Activated CD4-positive, alpha-beta T cell treated with anti-CD3 and anti-CD28 coated beads, Interleukin-2, amount 50 U/mL, for 24 hours (primary cell): ENCODE measurements at places on chromosomes 5 and 9.

- no peak for DNase-seq
Measured at GRCh38 chr9:28707616-28708015, 1134.3 kb upstream of the C9orf72 start.

DNA sequence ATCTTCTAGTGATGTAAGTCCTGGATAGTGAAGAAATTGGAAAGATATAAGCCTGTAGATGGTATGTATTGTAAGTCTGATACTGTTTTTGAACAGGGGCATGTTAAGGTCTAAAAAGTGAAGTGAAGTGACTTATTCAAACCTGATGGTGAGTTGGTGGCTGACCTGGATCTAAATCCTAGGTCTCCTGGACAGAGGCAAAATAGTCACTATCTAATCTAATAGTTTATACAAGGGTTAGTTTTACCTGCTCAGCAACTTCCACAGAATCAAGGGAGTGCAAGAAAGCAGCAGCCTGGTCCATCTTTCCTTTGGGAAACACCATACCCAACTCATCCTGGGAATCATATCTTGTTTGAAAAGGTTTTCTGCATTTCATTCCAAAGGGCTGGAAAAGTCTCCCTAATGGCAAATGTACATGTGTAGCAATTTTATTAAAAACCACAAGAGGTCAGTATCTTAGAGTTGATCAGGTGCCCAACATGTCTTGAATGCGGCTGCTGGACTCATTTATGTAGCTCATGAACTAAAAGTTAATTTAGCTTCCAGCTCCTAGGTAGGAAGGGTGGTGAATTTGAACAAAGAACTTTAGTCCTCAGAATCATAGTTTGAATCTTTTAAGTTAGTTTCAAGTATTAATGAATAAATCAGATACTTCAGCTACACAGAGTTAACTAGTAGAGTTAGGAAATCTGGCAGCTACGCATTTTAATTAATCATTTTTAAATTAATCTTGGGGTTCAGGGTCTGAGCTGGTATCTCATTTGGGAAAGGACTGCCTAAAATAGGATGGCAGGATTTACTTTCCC, 26.0 kb downstream of the SKP2 start:
- DNase-seq, result no peak

GRCh38 chr9:125949703-125950460, 202.7 kb downstream of the PBX3 start:
- no peak for DNase-seq

GRCh38 chr5:171207256-171207847, 101.7 kb upstream of the TLX3 start:
- DNase-seq, result no peak

DNA sequence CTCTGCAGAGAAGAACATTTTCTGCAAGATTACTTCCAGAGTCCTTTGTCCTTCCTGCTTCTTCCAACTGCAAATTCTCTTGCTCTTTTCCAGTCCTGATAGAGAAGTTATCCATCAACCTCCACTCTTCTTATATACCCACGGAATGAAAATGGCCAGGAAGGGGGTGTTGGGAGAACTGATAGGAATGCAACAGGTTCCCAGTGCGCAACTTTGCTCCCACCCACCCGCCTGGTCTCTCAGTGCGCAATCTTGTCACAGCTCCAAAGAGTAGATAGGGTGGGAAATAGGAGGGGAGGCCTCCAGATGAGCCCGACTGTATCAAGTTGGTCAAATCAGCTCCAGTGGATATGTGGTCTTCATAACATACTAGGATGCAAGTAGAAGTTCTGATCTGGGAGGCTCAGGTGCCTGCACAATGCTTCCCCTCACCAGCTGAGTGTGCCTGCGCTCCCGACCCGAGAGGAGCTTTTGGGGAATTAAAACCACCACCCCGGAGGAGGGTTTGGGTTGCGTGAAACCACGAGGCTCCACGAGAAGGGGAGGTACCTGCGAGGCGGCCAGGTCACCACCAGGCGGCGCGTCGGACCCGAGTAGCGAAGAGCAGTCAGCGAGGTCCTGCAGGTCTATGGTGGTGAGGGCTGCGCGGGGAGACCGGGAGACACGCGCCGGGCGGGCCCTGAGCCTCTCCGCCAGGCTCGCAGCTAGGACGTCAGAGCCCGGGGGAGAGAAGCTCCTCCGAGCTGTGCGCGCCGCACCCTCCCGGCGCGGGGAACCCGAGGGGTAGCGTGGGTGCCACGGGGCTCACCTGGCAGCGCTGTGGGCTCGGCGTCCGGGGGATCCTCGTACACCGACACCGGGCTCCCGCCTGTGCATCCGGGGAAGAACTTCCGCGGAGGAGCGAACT, 835 bp downstream of the MCIDAS start:
- DNase-seq, result no peak

DNA sequence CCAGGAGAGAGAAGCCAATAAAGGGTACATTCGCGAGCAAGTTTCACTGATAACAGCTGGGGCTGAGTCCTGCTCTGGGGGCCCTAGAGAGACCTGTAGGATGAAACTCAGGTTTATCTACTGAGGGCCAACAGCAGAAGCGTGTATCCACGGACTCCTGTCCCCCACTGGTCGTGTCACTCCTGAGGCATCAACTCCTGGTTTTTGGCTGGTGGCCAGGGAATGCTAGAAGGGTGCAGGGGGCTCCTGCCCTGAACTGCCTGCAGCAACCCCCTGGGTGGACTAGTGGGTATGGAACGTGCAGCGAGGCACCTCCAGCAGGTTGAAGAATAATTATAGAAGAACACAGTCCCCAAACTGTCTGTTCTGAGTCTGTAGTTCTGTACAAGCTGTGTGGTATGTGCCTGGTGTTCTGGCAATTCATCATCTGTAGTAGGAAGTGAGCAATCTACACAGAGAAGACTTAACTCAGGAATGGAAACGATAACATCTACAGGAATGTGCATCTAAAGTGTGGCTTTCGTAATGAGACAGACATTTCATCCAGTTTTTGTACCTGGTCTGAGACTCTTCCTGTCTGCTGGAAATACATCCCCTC, 64.5 kb upstream of the GNA14 start:
- DNase-seq, result no peak

- no peak for DNase-seq
Measured at GRCh38 chr5:173807181-173807655, 80.9 kb upstream of the CPEB4 start.

GRCh38 chr9:133635533-133636531, at the start of gene DBH:
DBH (plus strand) TSS chr9:133636363; CDS start chr9:133636372, 9 bp downstream.
- no peak for DNase-seq

DNA sequence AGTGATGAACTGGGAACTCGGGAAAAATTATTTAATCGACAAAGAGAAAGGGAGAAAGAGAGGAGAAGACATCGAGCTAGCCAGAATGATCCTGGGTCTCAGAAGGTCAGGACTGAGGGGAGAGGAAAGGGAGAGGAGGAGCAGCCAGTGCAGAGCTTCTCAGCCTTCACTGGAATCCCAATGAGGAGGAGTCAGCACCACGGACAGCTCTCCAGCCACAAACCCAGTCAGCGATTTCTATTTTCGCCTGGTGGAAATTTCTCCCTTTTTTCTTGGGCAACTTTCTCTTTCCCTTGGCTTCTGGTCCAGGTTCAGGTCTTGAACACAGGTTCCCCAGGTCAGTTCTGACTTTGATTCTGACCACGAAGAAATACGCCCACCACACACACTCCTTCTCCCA, 1.6 kb upstream of the BRINP1 start:
- DNase-seq, result no peak

- DNase-seq, result no peak
Measured at GRCh38 chr5:159493696-159494095, 163.4 kb upstream of the IL12B start.

DNA sequence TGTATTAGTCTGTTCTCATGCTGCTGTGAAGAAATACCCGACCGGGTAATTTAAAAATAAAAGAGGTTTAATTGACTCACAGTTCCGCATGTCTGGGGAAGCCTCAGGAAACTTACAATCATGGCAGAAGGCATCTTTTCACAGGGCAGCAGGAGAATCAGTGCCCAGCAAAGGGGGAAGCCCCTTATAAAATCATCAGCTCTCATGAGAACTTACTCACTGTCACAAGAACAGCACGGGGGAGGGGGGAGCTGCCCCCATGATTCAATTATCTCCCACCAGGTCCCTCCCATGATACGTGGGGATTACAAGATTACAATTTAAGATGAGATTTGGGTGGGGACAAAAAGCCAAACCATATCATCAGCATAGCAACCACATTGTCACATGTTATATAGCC, 102.5 kb downstream of the GPBP1 start:
- DNase-seq, result no peak

DNA sequence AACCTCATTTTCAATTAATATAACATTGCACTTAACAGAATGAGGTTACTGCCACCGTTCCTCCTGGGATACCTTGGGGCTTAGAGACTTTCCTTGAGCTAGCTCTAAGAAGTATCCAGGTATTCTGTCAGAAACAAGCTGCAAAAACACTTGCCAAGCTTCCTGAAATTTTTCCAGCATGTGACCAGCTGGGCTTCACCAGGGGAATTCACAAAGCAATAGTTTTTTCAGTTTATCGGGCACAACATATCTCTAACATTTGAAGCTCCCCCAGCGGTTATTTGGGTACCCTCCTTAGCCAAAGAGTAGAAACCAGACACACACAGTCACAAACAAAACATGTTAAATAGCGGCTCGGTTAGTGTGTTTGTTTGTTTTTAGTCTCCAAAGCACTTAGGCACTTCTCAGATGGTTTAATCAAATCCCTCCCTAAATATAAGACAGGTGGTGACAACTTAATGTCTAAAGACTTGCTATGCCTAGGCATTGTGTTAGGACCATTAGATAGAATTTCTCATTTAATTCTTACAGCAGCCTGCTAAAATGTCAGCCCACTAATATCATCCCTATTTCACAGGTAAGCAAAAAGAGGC, 278.2 kb downstream of the GLIS3 start:
- DNase-seq, result no peak

GRCh38 chr9:127931092-127931881, 710 bp upstream of the PIP5KL1 start:
- no peak for DNase-seq

DNA sequence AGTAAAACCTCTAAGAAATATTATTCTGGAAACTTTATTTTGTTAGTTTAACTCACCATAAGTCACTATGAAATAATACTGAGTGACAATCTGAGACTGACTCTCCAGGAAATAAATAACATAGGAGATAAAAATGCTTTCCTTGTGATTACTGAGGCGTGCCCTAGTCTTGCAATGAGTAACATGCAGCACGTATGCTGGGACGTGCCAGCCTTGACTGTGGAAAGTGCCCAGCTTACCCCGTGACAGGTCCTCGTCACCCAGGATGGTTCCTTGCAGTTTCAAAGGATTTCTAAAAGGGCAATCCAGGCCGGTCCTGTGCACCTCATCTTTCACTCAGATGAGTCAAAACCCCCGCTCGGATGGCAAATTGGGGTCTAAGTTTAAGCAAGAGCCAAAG, 720.8 kb upstream of the ADAMTS16 start:
- DNase-seq, result no peak

- DNase-seq, result peak; percentile 96
Measured at GRCh38 chr9:113275157-113276131, at the start of the genes CDC26 and PRPF4. CDC26 (minus strand) TSS chr9:113275572; CDS start chr9:113272507, 3,065 bp downstream. PRPF4 (plus strand) TSS chr9:113275658; CDS start chr9:113275744, 86 bp downstream.

- DNase-seq, result no peak
Measured at GRCh38 chr9:105500108-105500766, 52.4 kb downstream of the FSD1L start.

- DNase-seq, result no peak
Measured at GRCh38 chr9:70136632-70137031, 93.0 kb downstream of the MAMDC2 start.

DNA sequence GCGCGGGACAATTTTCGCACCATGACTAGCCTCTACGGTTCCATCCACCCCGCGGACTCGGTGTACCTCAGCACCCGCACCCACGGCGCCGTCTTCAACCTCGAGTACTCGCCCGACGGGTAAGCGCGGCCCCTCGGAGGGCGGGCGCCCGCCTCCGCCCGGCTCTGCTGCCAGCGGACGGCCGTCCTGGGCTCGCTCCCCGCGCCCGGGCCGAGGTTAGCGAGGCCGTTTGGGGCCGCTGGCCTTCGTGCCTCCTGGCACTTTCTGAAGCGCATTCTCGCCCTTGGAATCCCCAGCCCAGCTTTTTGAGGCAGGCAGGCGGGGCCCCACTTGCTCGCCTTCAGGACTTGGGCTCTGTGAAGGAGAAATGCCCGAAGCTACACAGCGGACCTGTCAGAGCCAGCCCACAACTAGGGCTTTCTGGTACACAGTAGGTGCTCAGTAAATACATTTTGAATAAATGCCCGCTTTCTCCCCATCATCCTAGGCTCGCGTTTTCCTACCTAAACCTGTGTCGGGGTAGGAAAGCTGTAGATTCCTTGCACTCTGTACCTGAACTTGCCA, 772 bp downstream of the DCAF10 start:
- no peak for DNase-seq

- no peak for DNase-seq
Measured at GRCh38 chr5:149030392-149030791, 32.5 kb downstream of the SH3TC2 start.

DNA sequence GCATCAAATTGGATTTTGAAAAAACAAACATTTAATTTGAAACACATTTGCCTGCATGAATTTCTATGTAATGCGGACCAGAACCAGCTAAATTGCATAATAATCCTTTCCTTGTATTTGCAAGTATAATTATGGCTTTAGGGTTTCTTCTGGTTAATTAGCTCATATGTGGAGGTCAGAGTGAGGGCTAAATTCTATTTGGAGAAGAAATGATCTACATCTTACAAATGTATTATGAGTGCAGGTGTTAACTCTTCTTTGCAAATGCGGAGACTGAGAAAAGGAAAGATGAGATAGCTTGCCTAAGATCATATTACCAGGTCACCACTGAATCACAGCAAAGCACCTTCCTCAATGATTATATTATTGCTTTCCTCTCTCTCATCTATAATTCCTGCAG, 194.7 kb downstream of the CDH9 start:
- no peak for DNase-seq

GRCh38 chr9:27386571-27387091, 89.7 kb upstream of the EQTN start:
- no peak for DNase-seq

GRCh38 chr5:124203303-124203702, 543.1 kb downstream of the ZNF608 start:
- DNase-seq, result no peak

DNA sequence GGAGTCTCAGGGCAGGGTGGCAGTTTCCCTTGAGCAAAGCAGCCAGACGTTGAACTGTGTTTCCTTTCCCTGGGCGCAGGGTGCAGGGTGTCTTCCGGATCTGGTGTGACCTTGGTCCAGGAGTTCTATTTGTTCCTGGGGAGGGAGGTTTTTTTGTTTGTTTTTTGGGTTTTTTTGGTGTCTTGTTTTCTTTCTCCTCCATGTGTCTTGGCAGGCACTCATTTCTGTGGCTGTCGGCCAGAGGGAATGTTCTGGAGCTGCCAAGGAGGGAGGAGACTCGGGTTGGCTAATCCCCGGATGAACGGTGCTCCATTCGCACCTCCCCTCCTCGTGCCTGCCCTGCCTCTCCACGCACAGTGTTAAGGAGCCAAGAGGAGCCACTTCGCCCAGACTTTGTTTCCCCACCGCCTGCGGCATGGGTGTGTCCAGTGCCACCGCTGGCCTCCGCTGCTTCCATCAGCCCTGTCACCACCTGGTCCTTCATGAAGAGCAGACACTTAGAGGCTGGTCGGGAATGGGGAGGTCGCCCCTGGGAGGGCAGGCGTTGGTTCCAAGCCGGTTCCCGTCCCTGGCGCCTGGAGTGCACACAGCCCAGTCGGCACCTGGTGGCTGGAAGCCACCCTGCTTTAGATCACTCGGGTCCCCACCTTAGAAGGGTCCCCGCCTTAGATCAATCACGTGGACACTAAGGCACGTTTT, 3.5 kb upstream of the PHYHD1 start:
- DNase-seq, result no peak

GRCh38 chr5:102901424-102902134, 146.5 kb downstream of the PAM start:
- DNase-seq, result no peak

- no peak for DNase-seq
Measured at GRCh38 chr9:79131824-79132377, 439.9 kb upstream of the TLE4 start.
